Stimulated activated CD4-positive, alpha-beta T cell treated with anti-CD3 and anti-CD28 coated beads, Interleukin-1b, Interleukin-23, amount 100 ng/mL, for 1 hour (primary cell): ENCODE measurements at places on chromosomes 2 and 18.

GRCh38 chr2:8514274-8514662, 167.6 kb upstream of the ID2 start:
- no peak for DNase-seq

- no peak for DNase-seq
These were observed 468.4 kb upstream of the HNRNPA3 start for GRCh38 chr2:176744146-176744545.

GRCh38 chr2:1750270-1750932, 6.1 kb upstream of the PXDN start:
- DNase-seq, result no peak

- no peak for DNase-seq
These were observed 25.4 kb downstream of the PSTPIP2 start for GRCh38 chr18:46046688-46047087.

DNA sequence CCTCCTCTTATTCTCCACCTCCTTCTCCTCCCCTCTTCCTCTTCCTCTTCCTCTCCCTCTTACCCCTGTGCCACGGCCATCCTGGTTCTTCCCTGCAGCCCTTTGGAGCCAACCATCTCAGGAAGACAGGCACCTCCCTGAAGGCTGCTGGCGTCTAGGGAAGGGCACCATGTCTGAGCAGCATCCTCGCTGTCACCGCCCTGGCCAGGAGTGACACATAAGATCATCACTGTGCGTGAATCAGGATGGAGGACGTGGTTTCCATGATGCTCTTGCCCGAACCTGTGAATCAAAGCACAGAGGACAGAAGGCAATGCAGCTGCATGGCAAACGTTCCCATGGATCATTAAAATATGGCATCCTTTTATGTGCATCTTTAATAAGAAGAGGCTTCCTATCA, 236.0 kb downstream of the SH3BP4 start:
- no peak for DNase-seq

GRCh38 chr2:26035090-26035743, 1.3 kb downstream of the RAB10 start:
- DNase-seq, result no peak

GRCh38 chr2:118774458-118775133, 72.9 kb downstream of the EN1 start:
- no peak for DNase-seq

- no peak for DNase-seq
These were observed 112.1 kb upstream of the SERPINE2 start for GRCh38 chr2:224151161-224151560.

DNA sequence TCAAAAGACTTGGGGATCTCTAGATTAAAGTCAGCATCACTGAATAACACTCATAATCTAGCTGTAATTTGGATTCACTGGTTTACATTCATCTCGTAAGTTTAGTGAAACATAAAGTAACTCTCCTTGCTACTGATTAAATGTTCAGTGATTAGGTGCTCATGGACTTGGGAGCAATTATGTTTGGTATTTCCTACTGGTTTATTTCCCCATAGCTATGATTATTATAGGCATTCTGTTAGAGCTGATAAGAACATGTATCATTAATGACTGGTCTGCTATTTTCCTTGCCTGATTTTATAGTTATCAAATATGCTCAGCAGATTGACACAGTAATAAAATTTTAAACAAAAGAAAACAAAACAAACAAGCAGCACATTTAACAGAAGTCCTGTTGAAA, 334.7 kb upstream of the SLC8A1 start:
- no peak for DNase-seq

DNA sequence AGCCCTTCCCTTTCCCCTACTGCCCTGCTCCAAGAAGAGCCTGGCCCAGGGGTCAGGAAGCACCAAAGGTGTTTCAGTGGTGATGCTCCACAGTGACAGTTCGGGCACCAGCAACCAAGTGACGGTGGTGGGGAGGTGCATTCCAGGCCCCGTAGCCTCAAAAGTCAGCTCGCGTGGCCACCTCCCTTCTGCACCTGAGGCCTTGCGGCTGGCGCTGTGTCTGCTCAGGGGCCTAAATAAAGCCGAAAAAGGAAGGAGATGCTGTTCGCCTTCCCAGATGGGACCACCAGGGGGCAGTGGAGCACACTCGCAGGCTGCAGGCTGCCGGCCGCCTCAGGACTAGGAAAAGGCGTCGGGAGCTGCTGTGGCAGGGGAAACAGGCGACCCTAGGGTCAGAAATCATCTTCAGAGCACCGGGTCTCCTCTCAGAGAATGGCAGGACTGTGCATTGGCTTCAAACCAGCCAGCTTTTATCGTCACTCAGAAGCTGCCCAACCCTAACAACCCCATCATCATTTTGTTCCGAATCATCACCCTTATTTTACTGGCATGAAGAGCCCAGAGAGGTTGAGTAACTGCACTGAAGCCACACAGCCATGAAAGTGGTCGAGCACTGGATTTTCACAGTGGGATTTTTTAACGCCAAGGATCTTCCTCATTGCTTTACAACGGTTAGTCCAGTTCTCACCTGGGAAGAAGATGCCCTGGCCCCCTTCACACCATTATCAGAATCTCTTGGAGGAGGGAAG, 213.0 kb upstream of the CELF4 start:
- DNase-seq, result no peak

DNA sequence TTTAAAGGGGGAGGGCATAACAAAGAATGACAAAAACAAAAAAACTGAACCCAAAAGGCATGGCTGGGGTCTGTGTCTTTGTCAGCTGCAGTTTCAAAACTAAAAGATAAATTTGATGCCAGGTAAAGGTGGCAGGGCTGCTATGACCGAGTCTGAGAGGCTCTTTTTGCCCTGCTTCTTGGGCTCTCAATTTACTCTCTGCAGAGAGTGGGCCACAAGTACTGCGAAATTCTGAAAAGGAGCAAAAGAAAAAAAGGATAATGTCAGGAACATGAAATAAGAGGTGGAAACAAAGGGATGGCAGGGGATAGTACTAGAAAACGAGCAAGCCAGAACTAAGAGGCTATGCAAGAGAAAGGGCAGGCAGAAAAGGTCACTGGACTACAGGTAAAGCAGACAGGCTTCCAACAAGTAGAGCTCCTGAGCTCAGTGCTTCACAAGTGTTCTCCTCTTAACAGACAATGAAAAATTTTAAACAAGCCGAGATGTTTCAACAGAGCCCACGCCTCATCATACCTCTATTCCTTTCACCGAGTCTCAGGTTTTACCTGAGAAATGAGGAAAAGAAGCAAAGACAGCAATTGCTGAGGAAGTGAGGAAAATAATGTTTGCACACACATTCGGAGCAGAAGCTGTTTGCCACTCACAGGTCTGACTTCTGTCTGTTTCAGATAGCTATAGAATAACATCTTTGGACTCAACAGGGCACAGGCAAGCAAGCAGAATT, 7.3 kb downstream of the IRS1 start:
- DNase-seq, result no peak

GRCh38 chr2:232387451-232388171, 9.1 kb downstream of the ALPP start:
- no peak for DNase-seq

GRCh38 chr2:99707592-99707991, 217.8 kb upstream of the REV1 start:
- DNase-seq, result no peak

DNA sequence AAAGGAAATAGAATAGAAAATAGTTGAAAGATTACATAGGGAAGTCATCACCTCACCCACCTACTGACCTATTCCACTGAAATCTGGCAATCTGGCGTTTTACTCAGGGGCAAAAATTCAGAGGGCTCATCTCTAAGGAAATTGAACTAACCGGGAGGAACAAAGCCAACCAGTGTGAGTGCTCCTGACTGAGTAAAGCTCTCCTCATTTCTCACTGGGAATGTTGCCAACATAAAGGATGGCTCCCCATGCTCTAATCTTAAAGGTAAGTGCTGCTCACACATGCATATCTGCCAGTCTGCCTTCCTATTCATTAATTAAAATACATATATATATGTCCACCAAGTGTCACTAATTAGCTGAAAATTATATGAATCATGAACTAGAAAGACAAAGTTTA, 13.5 kb upstream of the DOK6 start:
- no peak for DNase-seq

GRCh38 chr2:237873421-237873831, 14.0 kb downstream of the RAMP1 start:
- no peak for DNase-seq

DNA sequence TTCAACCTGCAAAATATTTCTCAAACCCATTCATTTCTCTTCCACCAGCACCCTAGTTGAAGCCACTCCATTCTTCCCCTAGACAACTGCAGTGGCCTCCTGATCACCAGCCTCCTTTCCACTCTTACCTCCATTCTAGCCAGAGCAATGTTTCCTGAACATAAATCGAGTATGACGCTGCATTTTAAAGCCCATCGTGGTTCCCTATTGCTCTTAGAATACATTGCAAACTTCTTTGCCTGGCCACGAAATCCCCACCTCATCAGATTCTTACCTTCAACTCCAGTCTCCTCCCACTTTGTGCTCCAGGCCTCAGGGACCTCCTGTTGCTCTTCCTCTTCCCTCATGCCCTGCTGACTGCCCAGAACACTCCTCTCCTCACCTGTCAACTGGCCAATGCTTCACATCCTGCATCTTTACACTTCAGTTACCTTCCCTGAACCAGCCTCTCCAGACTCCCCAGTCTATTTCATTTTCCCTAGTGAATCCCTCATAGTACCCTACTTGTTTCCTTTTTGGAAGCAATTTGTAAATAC, 176.5 kb upstream of the CTAGE1 start:
- DNase-seq, result no peak

GRCh38 chr2:46162329-46163097, 134.7 kb upstream of the EPAS1 start:
- no peak for DNase-seq

DNA sequence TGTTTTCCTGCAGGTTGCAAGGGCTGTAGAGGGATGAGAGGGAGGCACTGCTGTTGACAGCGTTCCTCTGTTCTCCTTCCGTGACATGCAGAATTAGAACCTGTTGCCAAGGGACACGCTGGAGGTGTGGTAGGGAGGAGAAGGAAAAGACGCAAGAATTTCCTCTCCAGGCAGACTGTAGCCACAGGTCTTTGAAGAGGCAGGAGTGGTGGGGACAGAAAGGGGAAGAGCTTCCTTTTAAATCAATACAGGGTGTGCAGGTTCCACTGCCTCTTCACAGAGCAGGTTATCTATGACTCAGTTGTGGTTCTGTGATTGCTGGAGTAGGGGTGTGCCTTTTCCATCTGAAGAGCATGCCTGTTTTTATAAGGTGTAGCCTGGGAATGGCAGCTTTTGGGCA, 133.0 kb downstream of the WDSUB1 start:
- DNase-seq, result no peak

GRCh38 chr2:229178706-229179105, 92.4 kb downstream of the PID1 start:
- no peak for DNase-seq

- no peak for DNase-seq
These were observed 104.0 kb downstream of the COBLL1 start for GRCh38 chr2:164737612-164738081.

DNA sequence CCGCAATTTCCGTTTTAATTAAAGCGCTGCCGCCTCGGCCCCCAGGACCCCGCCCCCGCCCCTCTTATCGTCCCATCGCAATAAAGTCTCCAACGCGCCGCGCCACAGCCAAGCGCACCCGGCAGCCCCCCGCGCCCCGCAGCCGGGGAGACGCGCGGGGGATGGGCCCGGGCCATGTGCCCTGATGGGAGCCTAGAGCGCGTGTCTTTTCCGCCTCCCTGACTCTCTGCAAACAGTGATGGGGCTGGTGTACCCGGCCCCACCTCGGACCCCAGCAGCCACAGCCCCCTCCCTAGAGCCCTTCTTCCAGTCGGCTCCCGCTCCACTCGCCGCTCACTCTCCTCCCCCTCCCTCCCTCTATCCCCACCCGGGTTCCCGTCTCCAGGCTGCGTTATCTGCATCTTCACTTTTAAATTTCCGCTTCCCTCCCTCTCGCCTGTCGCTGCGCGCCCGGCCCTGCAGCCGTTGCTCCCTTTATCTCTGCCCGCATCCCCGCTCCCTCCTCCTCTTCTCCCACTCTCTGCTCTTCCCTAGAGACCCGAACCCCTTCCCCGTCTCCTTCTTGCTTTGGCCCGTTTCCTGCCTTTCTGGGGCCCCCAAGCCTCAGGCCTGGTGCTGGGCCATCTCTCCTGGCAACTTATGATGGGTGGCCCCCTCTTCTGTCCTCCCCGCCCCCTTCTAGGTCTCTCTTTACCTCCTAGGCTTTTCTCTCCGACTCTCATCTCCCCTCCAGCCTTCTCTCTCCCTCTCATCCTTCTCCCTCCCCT, 524 bp upstream of the FEV start:
- DNase-seq, result no peak

DNA sequence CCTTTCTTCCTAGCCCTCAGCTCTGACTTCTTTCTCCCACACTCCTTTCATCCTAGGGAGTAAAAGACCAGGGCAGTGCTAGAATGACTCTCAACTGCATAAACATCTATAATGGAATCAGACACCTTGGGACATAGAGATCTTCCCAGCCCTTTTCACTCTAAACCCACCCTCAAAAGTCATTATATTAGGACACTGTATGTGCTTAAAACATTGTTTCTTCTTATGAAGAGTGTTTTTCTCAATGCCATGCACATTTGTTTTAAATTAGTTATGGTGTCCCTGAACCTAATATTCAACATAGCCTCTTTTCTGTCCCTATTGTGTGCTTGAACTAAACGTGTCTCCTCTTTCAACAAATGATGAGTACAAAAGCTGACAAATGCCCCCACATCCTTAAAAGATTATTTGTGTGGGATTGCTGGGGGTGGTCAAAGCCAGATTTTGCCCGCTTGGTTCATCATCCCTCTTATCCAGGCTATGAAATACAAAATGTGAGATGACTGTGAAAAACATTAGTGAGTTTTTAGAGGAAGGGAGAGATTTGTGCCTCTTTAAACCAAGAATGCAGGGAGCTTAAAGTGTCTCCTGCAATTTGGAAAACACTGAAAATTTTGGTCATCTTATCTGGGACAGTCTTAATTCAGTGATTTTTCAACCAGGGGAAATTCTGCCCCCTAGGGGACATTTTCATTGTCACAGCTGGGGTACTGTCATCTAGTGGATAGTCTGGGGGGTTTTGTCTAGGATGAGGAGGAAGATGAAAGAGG, 29.0 kb downstream of the SERPINB5 start:
- DNase-seq, result no peak

DNA sequence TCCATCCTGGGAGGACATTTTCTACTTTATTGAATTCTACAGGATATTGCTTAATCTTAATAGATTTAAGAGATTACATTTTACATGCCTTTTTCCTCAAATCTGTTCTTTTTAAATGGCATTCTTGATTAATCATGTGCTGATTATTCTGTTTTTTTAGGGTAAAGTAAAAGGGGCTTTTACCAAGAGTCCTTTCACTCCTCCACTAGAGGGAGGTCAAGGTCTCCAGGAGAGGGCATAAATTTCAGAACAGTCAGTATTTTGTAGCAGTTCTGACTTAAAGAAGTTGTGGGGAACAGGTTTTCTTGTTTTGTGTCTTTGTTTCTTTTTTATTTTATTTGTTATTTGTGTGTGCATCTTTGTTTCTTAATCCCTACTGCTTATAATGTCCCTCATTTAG, 25.4 kb downstream of the WDR75 start:
- DNase-seq, result no peak
